Left renal cortex interstitium (tissue), 4 donors: ENCODE measurements at places on chromosomes 11 and 22.

DNA sequence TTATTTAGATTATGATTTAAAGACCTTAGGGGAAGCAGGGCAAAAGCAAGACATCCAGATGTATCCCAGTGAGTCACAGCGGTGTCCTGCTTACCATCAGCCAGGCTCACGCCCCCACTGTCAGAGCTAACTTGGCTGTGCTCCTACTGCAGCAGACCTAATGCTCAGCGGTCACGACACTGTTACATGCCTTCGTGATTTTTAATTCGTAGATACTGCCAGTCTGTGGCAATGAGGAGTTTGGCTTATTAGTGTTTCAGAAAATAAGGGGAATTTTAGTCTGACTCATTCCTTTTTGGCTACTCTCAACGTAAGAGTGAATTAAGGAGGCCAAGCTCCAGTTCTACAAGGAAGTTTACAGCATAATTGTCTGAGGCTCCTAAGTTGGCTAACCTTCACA is 22.7 kb downstream of the EFCAB6 start:
- no peak for DNase-seq

DNA sequence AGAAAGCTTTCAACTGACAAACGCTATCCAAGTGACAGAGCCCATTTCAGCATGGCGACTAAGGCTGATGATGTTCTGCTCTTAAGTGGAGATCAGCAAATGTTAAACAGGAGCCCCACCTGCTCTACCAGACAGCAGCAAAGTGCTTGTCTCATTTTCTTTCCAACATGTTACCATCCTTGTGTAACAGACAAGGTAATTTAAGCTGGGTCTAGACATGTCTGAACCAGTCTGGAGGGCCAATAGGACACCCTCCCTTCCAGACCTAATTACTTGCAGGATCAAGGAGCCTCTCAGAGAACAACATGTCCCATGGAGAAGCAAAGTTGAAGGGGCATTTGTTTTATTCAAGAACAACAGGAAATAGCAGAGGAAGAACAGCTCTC is 3.9 kb upstream of the LMO2 start:
- no peak for DNase-seq

DNA sequence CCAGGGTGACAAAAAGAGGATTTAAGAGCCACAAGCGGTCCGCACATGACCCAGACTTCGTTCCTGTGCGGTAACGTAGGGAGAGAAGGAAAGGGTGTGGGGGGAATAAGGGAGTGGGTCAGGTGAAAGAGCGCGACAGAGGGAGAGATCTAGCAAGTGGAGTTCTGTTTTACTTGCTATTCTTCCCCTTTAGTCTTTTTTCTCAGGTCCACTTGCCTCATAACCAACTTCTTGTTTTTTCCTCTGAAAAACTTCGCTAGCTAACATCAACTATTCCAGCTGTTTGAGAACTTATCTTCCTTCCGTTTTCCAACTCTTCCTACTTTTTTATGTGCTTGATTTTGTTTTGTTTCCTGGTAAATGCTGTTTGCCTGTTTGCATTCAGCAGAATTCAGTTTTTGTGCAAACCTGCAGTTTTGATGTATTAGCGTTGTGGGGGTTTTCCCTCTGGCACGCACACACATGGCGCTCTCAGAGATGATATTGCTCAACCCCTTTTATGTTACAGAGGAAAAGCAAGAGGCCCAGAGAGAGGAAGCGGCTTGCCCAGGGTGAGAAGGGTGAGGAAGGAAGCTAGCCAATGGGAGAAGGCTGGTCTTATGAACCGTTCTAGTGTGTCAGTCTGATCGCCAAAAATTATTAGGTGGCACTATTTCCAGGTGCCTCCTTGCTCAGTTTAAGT is 592 bp upstream of the CTSC start:
- DNase-seq: peak; percentile 42

GRCh38 chr11:66546966-66547661 is 411 bp downstream of the ACTN3 start:
- no peak for DNase-seq

- DNase-seq: no peak
Observed at GRCh38 chr11:116366980-116367645, 405.7 kb downstream of the BUD13 start.

GRCh38 chr11:126140926-126141280 is 70.5 kb downstream of the RPUSD4 start:
- no peak for DNase-seq

DNA sequence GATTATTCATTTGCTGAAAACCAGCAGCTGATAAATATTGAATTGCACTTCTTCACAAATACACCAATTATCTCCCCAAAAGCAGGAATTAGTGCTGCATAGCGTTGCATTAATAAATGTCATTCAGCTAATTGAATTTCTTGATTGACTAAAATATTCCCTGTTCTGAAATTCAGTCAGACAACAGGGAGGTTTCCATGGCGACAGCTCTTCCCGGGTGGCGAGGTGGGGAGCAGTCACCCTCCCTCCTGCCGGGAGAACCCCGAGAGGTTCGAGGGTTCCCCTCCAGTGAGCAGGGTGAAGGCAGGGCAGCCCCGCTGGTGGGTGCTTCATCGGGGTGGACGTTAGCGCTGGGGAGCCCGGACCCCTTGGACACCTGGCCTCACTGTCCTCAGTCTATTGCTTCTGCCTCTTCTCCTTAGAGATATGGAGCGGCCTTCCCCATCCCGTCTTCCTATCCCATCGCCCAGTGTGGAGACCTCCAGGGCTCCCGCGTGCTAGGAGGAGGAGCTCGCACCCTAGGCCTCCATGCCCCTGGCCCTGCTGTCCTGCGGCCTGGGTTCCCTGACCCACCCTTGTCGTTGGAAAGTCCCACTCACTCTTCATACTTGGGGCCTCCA is 983.5 kb downstream of the BRD1 start:
- no peak for DNase-seq

GRCh38 chr11:130578738-130579368 is 130.4 kb downstream of the ADAMTS15 start:
- no peak for DNase-seq

DNA sequence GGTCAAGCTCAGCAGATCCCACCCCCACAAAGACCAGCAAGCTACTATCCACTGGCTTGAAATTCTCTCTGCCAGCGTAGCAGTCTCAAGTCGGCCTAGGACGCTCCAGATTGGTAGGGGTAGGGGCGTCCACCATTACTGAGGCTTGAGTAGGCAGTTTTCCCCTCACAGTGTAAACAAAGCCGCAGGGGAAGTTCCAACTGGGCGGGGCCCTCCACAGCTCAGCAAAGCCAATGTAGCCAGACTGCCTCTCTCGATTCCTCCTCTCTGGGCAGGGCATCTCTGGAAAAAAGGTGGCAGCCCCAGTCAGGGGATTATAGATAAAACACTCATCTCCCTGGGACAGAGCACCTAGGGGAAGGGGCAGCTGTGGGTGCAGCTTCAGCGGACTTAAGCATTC is 1064.9 kb upstream of the TENM4 start:
- DNase-seq: no peak

- no peak for DNase-seq
Observed at GRCh38 chr11:94910779-94911178, 62.6 kb downstream of the CWC15 start.

DNA sequence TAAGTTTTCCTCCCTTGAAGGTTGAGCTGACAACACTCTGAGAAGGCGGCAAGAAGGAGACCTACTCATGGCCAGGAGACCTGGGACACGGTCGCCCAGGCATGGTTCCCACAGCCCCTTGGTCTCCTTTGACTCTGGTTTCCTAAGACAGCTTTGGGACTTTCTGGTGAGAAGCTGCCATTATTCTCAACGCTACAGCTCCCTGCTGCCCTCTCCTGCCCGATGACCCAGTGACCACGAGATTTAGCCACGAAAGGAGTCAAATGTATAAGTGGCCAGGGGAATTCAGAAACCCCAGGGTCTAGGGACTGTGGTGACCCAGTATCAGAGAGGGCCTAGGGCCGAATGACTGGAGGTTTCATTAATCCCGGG is 699 bp upstream of the SDF2L1 start:
- DNase-seq: peak; percentile 14

DNA sequence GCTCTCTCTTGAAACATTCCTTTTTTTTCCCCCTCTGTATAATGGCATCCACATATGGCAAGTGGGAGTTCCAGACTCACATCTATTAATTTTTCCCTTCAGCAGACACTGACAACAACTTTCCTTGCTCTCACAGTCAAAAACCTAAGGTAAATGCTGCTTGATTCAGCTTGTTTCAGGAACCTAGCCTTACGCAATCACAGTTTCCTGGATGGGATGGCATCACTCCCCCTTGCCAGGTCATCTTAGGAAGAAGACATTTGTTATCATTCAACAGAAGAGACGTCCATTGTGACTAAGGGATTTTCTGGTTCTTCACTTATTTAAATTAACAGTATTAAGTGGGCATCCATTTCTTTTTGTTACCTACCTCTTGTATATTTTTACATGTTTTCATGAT is 112.0 kb upstream of the PDGFD start:
- no peak for DNase-seq

DNA sequence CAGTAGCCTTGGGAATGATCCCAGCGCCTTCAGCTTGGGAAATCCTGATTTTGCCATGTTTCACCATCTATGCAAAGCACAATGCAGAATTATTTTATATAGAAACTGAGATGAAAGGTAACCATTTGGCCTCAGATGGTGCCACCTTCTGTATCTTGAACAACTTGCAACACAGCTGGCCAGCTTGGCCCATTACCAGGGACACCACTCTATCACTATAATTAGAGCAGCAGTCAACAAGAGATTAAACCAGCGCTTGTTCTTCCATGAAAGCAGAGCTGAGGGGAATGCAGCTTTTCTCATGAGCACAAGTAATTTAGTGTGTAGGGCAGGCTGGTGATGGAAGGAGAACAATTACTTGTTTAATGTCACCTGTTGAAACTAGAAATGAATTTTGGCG is 6.7 kb upstream of the ZDHHC13 start:
- no peak for DNase-seq

- no peak for DNase-seq
Observed at GRCh38 chr11:72267956-72268617, 24.1 kb upstream of the PHOX2A start.

- DNase-seq: no peak
Observed at GRCh38 chr22:44449683-44450425, 48.2 kb downstream of the RTL6 start.

GRCh38 chr11:109275931-109276330 is 146.1 kb upstream of the C11orf87 start:
- no peak for DNase-seq

- DNase-seq: no peak
Observed at GRCh38 chr22:31520051-31520450, 23.7 kb downstream of the SFI1 start.

DNA sequence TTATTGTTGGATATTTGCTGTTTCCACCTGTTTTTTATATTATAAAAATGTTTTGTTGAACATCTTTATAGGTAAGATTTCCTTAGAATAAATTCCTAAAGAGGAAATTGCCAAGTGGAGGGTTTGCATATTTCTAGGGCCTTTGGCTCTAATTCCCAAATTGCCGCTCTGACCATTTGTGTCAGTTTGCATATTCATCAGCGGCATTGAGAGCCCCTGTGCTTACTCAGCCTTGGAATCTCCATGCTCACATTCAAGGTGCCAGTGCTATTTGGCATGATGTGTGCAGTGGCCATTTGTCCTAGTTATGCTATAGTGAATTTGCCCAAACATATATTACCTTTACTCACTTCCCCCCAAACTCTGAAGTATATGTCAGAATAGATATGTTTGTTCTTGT is 25.5 kb downstream of the KREMEN1 start:
- no peak for DNase-seq

DNA sequence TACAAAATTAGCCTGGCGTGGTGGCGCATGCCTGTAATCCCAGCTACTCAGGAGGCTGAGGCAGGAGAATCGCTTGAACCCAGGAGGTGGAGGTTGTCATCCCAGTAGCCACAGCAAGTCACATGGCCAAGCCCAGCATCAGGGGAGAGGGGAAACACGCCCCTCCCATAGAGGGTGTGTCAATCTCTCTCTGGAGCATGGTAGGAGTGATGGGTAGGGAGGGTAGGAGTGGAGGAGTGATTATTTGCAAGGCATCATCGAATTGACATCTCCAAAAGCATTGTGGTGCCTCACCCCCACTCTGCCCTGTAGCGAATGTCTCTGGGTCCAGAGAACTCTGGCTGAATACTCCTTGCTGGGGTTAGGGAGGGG is 6.1 kb upstream of the SSTR3 start:
- no peak for DNase-seq

GRCh38 chr11:9210224-9210921 is 54.8 kb downstream of the DENND5A start:
- DNase-seq: no peak

- no peak for DNase-seq
Observed at GRCh38 chr11:71447791-71448256, 369 bp downstream of the DHCR7 start.

DNA sequence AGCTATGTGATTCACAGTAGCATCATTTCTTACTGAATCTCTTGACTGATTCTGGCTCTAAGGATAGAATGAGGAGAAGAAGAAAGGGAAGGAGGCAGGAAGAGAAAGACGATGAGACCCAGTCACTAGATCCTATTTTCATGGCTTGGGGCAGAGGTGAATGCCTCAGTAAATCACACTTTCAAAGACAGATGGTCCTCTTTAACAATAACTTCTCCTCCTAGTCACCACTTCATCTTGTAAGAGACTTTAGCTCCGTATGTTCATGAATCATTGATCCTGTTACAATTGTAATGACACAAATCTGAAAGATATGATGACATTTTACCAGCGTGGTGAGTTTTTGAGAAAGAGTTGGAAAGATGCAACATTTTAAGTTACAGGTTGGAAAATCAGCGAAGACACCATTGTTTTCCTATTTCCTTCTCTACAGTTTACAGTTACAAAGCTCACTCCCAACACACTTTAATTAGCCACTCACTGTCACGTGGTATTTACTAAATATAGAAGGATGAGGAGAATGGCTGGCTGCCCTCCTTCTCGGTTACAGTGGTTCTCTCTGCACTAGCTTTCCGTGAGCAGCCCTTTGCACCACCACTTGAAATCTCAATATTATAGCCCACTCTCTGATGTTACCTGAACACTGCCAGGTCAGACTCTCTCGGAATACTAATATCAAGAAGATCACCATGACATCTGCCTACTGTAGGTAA is 205.8 kb downstream of the CADM1 start:
- DNase-seq: no peak

DNA sequence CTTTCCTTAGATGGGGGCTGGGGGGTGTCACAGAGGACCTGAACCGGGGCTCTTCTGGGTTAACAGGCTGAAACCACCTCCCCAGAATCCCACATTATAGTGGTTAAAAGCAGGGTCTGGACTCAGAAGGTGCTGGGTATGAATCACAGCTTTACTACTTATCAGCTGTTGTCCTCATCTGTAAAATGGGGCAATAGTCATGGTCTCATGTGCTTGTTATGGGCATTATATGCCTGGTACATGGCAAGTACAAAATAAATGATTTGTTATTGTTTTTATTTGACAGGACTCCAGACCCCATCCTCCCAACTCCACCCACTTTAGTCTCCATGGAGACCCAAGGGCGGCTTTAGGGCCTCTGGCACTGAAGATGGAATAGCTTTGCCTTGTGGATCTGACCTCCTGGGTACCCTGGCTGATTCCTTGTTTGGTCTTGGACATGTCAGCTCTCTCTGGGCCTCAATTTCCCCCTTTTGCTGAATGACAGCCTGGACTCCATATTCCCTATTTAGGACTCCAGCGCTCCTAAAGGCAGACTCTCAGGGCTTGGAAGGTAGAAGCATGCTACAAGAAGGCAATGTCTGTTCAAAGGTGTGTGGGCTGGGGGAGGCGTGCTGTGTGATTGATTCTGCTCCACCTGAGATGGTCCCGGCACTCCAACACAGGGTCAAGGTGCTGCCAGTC is 812 bp upstream of the SMTN start:
- no peak for DNase-seq

- no peak for DNase-seq
Observed at GRCh38 chr22:23673050-23673620, 17.7 kb upstream of the RGL4 start.

- DNase-seq: no peak
Observed at GRCh38 chr11:29293825-29294224, 723.0 kb downstream of the KCNA4 start.

- DNase-seq: no peak
Observed at GRCh38 chr11:123429336-123429735, 733 bp upstream of the GRAMD1B start.
